ENCODE measurements at places on chromosomes 6 and 20.

- no peak for DNase-seq
Measured at GRCh38 chr6:84095156-84095555, 61.6 kb downstream of the MRAP2 start.

DNA sequence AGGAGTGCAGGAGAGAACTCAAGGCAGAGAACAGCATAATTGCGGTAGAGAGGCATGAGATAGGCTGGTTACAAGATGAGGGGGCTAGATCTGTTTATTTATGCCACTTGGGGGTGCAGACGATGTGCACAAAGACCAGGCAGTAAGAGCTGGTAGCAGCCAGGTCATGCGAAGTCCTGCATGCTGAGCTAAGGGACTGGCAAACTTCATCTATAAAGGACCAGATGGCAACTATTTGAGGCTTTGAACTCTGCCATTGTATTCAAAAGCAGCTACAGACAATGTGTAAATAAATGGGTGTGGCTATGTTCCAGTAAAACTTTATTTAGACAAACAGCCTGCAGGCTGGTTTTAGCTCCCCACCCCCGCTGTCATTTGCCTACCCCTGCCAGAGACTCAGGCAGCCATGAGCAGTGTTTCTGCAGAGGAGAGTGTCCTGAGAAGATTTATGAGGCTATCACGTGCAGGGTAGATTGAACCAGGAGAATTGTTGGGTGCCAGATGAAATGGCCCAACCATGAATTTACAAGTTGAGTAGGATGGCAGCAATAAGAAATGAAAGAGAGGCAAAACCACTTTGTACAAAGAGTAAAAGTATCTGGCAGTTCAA lies 253.4 kb upstream of the MOCS1 start:
- no peak for DNase-seq

GRCh38 chr6:41519745-41520699 lies 26.2 kb upstream of the FOXP4 start:
- no peak for DNase-seq

DNA sequence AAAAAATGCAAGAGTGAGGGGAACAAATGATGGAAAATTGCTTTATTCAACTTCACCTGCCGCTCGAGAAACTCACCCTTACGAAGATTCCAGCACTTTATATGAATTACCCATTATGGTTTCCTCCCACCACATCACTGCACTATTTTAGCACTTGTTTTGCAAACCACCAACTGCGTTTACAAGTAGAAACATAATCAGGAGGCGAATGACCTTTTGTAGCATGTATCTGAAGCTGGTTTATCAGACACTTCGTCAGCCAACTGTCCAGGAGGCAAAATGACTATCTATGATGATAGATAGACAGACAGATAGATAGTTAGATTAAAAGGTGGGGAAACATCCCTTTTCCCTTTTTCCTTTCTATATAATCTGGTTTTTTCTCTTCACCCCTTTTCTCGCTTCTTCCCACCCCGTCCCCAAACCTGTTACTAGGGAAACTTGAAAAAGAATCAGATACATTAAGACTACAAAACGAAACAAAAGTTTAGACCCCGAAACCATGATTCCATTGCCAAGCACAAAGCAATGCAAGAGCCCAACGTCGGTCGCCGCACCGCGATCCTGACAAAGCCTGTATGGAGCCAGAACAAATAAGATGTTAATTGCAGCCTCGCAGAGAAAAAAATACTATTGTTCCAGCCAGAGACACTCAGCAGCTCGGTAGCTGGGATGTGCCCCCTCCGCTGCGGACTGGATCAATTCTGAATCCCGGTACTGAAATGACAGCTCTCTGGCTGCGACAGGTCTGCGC lies 933 bp upstream of the ADGRB3 start:
- DNase-seq: no peak
